ENCODE measurements at places on chromosomes 3 and 15.

- no peak for DNase-seq
Measured at GRCh38 chr3:198065897-198066296, 105.9 kb downstream of the LMLN start.

DNA sequence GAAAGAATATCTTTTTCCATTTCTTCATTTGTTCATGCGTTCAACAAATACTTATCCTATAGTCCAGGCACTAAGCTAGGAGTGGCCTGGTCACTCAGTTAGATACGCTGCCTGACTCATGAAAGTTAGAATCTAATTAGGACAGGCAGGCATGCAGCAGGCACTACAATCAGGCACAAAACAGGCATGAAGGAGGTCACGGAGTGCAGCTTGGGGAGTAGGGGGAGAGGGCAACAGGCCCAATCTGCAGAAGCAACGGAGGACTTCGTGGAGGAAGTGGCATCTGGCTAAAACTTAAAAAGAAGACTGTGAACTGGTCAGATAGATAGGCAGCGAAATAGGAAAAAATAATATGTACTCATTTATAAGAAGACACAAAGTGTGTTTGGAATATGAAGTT is 420.9 kb downstream of the MAGI1 start:
- DNase-seq = no peak

DNA sequence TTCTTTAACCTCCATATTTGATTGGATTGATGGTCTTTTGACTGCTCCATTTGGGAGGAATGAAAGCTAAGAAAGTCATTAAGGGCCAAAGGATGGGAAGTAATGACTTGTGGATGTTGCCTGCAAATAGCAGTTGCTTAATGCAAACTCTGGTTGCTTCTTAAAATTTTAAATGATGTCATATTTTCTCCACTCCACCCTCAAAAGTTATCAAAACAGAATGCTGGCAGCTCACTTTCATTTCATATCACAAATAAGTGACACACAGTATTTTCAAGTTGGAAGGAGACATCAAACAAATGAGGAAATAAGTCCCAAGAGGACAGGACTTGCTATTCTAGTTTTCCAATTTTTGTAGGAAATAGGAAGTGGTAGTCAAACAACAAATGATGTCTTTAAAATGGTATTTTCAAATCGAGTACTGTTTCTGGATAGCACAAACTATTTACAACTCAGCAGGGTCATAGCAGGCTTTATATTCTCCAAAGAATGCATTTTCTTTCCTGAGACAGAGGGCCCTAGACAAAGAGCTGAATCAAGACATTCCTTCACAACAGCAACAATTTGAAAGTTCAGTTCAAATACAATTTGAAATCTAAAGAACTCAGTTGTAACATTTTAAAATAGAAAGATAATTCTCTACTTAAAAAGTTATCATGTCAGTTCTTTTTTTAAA is 165.1 kb upstream of the UBE2E1 start:
- no peak for DNase-seq

DNA sequence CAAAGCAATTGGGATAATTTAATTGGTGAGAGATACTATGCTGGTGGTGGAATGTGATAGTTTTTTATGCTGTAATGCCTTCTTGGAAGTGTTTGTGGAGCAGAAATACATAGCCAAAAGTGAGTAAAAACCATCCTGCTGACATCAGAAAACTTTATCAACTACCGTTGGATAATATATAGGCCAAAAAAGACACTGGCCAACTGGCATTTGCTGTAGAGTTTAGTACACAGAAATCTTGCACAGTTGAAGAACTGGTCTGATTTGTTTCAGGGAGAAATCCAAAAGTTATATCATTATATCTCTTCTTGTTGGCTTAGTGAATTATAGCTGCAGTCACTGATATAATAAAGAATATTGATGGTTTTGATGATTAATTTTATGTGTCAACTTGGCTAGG is 507 bp upstream of the MINDY4B start:
- no peak for DNase-seq

- DNase-seq = no peak
Measured at GRCh38 chr3:78368636-78369345, 1328.9 kb downstream of the ROBO2 start.

DNA sequence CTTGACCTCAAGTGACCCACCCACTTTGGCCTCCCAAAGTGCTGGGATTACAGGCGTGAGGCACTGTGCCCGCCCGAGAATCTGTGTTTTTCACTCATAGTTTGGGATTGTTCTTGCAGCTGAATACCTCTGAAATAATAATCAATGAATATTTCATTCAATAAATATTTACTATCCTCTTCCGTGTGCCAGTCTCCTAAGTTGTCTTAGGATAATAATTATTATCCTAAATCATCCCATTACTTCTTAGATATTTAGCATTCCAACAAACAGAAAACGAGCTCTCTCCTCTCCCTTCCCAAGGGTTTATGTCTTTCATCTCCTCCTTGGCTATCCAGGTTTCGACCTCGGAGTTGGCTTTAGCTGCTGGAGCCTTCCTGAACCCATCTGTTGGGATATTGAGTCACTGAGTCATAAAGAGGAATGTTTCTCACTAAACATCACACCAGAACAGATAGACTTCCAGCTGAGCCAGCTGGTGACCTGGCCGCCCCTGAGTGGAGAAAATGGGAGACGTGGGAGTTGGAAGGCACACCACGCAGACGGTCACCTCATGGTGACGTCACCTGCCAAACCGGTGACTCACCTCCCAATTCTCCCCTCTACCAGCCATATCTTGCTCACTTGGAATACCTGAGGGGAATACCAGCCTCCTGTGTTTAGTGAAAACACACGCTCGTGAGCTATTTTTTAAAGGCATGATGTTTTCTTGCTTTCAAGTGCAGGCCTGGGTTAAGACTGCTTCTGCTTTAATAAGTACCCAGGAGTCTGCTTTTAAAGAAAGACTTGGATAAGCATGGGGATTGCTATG is 43.9 kb downstream of the BHLHE40 start:
- no peak for DNase-seq

DNA sequence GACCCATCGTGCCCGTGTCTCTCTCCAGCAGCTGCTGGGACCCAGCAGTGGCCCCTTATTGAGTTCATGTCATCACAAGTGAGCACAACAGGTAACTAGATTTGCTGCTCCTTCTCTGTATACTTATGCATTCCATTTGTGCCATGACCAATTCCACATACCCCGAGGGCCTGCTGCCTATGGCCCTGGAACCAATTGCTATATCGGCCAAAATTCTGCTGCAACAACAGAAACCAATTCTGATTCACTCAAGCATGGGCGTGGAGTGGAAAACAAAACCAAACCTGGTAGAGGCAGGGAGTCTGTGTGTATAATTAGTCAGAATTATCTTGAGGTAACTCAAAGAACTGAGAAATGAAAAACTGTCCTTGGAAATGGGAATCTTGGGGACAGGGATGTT is 516.6 kb downstream of the EPHB1 start:
- no peak for DNase-seq

All from heart right ventricle (tissue), 16 donors.